Bladder microvascular endothelial cell (primary cell): ENCODE measurements at places on chromosomes 6 and 20. TPM values are rescaled to one million over a fixed set of nuclear protein-coding genes. Genes with fewer than 3 reads are reported as not detected.

PARD6B gene
- total RNA-seq: 0.16 and 0.82 TPM in 2 replicates

ZNF165 gene
- 0.13 and 0.16 TPM in 2 replicates for total RNA-seq

PACSIN1 gene
- not detected in 2 replicates for total RNA-seq

EPHA7 gene
- total RNA-seq: 0.13 and 0.16 TPM in 2 replicates

ANGPT4 gene
- total RNA-seq: not detected in 2 replicates

DNAH8 gene
- total RNA-seq: under 0.01 TPM in 1 of 2 replicates, not detected in the other

SALL4 gene
- 0.76 TPM in 1 of 2 replicates, not detected in the other for total RNA-seq

LY6G6F gene
- not detected in 2 replicates for total RNA-seq

JAG1 gene
- total RNA-seq: 55.4 and 512 TPM in 2 replicates

GMDS gene
- 5.5 and 19.9 TPM in 2 replicates for total RNA-seq

ACOT13 gene
- total RNA-seq: 3.9 and 8.9 TPM in 2 replicates

PRND gene
- total RNA-seq: 0.88 and 2.4 TPM in 2 replicates

CYP39A1 gene
- total RNA-seq: 0.88 and 0.97 TPM in 2 replicates

BCAS1 gene
- total RNA-seq: not detected in 2 replicates

ZNF311 gene
- 0.49 and 0.50 TPM in 2 replicates for total RNA-seq

TLDC2 gene
- total RNA-seq: 0.13 TPM in 1 of 2 replicates, not detected in the other

MYL9 gene
- 3.2 and 4.3 TPM in 2 replicates for total RNA-seq

FBXO5 gene
- 12.3 and 13.3 TPM in 2 replicates for total RNA-seq

NOTCH4 gene
- 57.3 and 61.4 TPM in 2 replicates for total RNA-seq

EYS gene
- not detected in 2 replicates for total RNA-seq

HDAC2 gene
- 41.8 and 168 TPM in 2 replicates for total RNA-seq

CST9 gene
- total RNA-seq: not detected in 2 replicates

ETV7 gene
- 0.16 and 0.31 TPM in 2 replicates for total RNA-seq

ULBP2 gene
- total RNA-seq: 4.7 TPM in 2 replicates

MUCL3 gene
- total RNA-seq: not detected in 2 replicates

SOX18 gene
- 36.2 and 43.9 TPM in 2 replicates for total RNA-seq

C6orf132 gene
- total RNA-seq: 0.06 and 0.65 TPM in 2 replicates

OPRM1 gene
- total RNA-seq: not detected in 2 replicates

HLA-DOB gene
- not detected in 2 replicates for total RNA-seq

GUCA1A gene
- total RNA-seq: not detected in 2 replicates

WFDC2 gene
- total RNA-seq: not detected in 2 replicates

CLIC5 gene
- total RNA-seq: 0.06 and 0.32 TPM in 2 replicates

PDE7B gene
- total RNA-seq: 33.6 and 52.1 TPM in 2 replicates

SOX4 gene
- total RNA-seq: 33.0 and 94.7 TPM in 2 replicates

DDO gene
- total RNA-seq: 0.16 and 5.6 TPM in 2 replicates

ROS1 gene
- not detected in 2 replicates for total RNA-seq

CBLN4 gene
- not detected in 2 replicates for total RNA-seq

RAET1G gene
- total RNA-seq: 0.44 and 0.65 TPM in 2 replicates

PPIL6 gene
- 0.16 and 0.82 TPM in 2 replicates for total RNA-seq

HTR1E gene
- total RNA-seq: not detected in 2 replicates

CLPSL1 gene
- total RNA-seq: not detected in 2 replicates

SNAP91 gene
- total RNA-seq: 0.50 TPM in 1 of 2 replicates, not detected in the other

SNRNP48 gene
- total RNA-seq: 10.0 and 20.8 TPM in 2 replicates

TBX18 gene
- total RNA-seq: 0.32 and 31.0 TPM in 2 replicates

RBM24 gene
- 1.2 and 2.4 TPM in 2 replicates for total RNA-seq

FKBP1A gene
- 181 and 491 TPM in 2 replicates for total RNA-seq
